ENCODE measurements at places on chromosomes 16 and 17.

DNA sequence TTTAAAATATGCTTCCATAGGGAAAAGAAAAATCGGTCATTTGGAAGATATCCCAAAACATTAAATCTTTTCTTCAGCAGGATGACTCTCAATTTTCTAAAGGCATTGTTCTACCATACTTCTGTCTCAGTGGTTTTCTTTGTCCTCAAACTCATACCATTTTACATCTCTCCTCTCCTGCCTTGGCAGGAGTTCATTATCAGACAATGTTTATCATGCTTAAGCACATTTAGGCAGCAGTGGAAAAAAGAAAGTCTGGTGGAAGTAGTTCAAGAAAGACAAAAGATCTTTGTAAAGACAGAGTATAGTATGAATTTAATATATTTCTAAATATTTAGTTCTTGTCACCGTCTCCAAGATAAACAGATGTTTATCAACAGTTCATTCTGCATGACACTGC lies 68.2 kb downstream of the CDK12 start:
- DNase-seq, result no peak

- peak; percentile 32 for DNase-seq
Observed at GRCh38 chr17:44220213-44221083, 973 bp upstream of the UBTF start.

DNA sequence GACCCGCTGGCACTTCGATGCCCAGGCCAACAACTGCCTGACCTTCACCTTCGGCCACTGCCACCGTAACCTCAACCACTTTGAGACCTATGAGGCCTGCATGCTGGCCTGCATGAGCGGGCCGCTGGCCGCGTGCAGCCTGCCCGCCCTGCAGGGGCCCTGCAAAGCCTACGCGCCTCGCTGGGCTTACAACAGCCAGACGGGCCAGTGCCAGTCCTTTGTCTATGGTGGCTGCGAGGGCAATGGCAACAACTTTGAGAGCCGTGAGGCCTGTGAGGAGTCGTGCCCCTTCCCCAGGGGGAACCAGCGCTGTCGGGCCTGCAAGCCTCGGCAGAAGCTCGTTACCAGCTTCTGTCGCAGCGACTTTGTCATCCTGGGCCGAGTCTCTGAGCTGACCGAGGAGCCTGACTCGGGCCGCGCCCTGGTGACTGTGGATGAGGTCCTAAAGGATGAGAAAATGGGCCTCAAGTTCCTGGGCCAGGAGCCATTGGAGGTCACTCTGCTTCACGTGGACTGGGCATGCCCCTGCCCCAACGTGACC lies 5.0 kb downstream of the WFIKKN2 start:
- DNase-seq, result no peak

DNA sequence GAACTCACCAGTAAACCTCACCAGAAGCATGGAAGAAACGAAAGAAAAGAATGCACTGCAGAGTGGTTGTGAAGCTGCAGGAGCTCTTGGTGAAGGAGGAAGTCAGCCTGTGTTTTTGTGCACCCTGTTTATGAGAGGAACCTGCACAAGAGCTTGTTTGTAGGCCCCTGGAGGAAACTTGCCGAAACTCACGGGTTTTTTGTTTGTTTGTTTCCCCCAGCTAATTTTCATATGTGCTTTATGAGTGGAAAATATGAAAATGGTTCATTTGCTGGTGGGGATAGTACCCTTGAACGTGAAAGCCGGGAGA lies 222.7 kb downstream of the C16orf95 start:
- DNase-seq, result no peak

- DNase-seq, result no peak
Observed at GRCh38 chr17:69457603-69458002, 43.1 kb downstream of the MAP2K6 start.

GRCh38 chr16:88651276-88651988 lies 579 bp upstream of the CYBA start:
- peak; percentile 42 for DNase-seq

DNA sequence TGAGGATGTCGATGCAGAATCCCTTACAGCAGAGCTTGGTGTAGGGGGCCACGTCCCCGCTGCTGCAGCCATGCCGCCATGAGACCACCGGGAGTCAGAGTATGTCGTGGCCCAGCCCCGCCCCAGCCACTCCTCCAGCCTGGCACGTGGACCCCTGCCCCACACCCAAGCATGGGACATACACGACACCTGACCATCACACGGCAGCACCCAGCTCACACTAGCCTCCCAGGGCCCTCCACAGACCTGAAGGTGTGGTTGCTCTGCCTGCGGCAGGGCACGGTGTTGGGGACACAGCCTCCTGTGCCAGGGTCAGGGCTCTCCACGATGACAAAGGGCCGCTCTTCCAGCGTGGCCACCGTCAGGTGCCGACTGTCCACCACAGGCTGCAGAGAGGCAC lies 9.4 kb downstream of the GRIN2C start:
- DNase-seq, result no peak

DNA sequence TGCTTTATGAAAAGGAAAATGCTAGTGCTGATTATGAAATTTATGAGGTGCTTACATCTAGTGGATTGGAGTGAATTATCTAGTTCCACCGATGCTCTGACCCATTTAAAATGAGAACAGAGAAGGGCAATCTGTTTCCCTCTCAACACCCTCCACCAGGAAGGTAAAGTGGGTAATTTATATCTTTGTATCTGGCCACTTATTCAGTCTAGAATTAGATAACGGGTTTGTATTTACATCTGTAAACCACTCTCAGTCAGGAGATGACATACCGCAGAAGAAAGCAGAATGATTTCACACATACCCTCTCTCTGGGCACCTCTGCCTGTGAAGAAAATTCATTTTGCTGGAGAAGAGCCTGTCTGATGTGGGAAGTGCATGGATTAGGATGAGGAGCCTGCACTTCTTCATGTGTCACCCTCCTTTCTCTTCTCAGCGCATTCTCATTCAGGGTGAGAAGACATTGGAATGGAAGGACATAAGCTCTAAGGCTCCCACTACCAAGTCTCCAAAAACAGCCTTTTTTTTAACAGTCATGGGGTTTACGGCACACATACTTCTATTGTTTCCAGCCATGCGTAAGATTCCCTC lies 646.7 kb upstream of the SALL1 start:
- DNase-seq, result no peak

DNA sequence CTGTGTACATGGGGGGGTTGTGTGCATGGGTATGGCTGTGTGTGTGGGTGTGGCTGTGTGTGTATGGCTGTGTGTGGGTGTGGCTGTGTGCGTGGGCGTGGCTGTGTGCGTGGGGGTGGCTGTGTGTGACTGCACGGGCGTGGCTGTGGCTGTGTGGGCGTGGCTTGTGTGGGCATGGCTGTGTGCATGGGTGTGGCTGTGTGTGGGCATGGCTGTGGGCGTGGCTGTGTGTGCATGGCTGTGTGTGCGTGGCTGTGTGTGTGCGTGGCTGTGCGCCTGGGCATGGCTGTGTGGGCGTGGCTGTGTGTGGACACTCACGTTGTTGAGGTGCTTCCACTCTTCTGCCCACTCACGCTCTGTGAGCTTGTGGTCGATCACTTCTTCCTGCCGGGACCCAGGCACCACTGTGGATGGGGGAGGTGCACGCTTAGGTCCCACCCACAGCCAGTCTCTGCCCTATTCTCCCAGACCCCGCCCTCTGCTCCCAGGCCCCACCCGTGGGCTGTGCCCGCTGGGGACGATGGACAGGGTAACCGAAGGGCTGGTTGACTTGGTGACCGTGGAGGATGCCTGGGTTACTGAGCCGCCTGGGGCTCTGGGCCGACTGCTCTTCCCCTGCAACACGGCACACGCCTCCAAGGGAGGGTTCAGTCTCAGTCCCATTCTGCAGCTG lies 16.0 kb upstream of the PABPN1L start:
- DNase-seq, result peak; percentile 65

DNA sequence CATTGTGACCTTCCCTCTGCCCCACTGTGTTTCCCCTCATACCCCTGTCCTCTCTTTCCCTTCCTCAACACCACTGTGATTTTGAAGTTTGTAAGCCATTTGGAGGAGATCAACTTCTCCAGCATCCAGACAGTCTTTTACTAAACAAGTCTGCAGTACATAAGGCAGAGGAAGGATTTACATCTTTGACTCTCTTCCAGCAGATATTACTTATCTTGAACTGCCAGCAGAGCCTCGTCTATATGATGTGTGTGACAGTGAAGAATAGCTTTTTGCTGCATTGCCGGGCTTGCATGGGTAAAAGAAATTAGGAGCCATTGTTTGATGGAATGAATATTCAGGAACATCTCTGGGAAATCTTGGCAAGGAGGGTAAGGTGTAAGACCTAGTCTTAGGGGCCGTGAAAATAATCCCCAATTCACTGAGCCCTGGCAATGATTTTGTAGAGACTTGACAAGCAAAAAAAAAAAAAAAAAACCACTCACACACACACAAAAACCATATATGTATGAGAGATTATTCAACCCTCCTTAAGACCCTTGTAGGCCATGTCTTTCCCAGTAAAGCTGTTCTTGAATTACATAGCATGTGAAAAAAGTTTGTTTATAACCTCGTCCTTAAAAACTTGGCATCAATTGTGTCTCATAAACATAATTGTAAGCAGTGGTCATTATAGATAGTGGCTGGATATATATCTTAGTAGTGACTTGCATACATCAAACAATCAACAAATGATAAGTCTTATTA lies 903.9 kb downstream of the CDH11 start:
- no peak for DNase-seq

- DNase-seq, result peak; percentile 21
Observed at GRCh38 chr17:752620-753219, 656 bp upstream of the GEMIN4 start.

GRCh38 chr17:81966343-81967243 lies 5.6 kb upstream of the NOTUM start:
- DNase-seq, result peak; percentile 81

- no peak for DNase-seq
Observed at GRCh38 chr17:16950488-16950887, 21.4 kb downstream of the TNFRSF13B start.

GRCh38 chr17:77676237-77676661 lies 282.3 kb upstream of the TNRC6C start:
- no peak for DNase-seq

GRCh38 chr16:85462714-85463611 lies 150.2 kb upstream of the GSE1 start:
- no peak for DNase-seq

DNA sequence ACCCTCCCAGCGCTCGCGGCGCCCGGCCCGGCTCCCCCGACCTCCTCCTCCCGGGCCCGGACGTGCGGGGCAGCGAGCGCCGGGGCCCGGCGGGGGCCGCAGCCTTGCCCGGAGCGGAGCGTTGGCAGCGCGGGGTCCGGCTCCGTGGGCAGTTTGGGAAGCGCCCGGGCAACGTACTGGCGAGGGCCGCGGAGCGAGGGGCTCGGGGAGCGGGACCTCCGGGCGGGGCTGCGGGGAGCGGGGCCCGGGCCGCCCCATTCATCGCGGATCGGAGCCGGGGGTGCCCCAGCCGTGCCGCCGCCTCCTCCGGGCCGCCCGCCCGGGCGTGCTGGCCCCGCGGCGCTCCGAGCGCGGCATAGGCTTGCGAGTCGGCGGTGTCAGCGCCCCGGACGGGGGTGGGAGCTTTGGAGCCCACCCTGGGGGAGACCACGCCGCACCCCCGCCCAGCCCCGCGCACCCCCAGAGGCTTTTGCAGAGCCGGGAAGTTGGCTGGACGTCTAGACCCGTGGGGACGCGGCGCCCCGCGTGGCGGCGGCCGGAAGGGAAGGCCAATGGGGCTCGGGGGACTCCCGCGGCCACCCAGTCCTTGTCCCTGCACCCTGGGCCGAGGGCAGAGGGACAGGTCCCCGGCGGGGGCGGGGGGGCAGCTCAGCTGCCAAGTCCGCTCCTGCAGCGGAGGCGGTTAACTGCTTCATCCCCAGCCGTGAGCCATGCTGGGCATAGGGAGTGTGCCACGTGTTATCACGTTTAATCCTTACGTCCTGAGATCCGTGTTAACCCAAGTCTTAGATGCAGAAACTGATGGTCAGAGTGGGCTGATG lies 852 bp downstream of the ZNF469 start:
- DNase-seq, result no peak

DNA sequence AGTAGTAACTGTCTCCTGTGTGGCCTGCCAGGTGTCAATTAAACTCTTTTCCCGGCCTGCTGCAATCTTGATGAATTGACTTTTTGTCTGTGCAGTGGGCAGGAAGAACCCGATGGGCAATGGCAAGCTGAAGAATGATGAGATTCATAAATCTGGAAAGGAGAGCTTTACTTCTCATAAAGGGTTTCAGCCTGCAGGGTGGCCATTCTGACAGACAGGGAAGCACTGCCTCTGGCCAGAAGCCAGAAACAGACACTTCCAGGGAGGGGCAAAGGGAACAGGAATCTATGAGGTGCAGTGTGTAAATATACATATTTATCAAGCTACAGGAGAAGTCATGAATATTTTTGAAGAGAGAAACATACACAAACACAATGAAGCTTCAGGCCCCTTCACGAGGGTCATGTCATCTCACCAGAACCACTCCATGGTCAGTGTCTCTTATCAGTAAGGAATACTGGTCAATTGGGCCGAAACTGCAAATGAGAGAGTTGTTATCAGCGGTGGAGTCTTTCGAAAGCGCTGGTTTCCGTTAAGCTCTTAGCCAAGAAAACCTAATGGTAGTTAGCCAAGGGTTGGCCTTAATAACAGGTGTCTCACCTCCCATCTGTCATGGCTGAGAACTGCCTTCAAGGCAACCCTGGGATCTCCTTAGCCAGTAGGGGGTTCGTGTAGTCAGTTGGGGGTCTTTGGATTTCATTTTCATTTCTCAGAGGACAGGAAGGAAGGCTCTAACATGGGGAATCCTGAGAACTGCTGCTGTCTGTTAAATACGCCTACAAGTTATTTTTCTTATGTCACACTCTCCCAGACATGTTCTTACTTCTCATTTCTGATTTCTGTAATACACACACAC lies 1.2 kb upstream of the NARF start:
- no peak for DNase-seq

DNA sequence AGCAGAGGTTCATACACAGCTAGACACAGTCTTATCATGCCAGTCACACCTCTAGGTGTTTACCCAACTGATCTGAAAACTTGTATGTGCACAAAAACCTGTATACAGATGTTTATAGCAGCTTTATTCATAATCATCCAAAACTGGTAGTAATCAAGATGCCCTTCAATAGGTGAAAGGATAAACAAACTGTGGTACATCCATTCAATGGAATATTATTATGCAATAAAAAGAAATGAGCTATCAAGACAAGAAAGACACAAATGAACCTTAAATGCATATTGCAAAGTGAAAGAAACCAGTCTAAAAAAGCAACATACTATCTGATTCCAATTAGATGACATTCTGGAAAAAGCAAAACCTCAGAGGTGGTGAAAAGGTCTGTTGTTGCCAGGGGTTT lies 47.6 kb upstream of the CNEP1R1 start:
- DNase-seq, result no peak

DNA sequence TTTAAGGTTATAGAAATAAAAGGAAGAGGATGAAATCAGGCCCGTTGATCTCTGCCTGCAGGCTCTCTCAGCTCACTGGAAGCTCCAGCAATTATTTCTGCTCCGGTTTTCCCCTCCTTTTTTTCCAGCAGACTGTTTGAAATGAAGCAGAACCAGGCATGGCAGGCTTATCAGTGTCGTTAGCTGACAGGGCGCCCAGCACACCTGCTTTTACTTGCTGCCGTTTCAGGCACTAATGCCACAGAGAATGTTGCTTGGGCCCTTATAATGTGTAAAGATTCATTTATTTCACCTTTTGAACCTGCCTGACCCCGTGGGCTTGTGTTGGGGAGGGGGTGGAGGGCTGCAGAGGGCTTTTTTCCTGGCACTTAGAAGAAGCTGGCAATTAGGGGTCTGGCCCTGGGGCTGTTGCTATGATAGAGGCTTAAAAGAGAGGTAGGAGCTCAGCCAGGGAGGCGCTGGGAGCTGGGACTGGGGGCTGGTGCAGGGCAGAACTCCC lies 108.1 kb downstream of the IRX3 start:
- DNase-seq, result no peak

Data from SW480 (cell line).